ENCODE measurements at places on chromosomes 5 and 9.

DNA sequence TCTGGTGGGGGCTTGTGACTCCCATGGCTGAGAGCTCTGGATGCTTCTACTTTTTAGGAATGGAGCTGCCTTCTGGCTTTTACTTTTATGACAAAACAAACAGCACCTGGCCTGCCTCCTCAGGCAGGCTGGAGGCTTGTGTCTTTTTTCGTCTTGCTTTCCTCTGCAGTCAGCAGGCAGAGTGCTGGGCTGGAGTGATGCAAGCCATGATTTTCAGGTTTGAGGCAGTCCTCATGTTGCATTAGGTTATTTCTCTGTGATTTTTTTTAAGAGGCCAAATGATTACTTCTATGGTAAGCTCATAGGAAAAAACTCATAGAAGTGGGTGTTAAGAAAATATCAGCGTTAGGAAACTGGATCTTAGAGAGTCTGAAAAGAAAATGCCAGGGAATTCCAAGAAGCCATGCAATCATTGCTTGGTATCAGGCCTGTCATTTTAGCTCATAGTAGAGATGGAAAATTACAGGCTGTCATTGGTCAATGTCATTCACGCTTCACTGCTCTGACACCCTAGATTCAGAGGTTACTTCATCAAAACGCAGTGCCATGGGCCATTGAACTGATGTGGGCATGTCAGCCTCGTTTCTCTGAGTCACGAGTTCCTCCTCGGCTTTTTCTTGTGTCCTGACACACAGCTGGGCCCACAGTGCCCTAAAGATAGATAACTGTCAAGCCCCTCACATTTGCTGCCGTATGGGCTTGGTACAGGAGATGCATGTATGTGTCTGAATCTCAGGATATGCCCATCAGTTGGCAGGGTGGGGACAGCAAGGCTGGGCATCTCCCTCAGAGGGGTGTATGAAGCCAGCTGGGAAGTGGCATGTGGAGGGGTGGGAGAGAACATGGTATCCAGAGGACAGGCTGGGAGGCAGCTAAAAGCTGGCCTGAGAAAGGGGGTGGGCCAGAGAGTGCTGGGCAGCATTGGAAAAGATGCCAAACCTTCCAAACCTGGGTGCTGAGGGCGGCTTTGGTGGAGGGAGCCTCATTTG lies 151.8 kb downstream of the HSPA4 start:
- DNase-seq = no peak

DNA sequence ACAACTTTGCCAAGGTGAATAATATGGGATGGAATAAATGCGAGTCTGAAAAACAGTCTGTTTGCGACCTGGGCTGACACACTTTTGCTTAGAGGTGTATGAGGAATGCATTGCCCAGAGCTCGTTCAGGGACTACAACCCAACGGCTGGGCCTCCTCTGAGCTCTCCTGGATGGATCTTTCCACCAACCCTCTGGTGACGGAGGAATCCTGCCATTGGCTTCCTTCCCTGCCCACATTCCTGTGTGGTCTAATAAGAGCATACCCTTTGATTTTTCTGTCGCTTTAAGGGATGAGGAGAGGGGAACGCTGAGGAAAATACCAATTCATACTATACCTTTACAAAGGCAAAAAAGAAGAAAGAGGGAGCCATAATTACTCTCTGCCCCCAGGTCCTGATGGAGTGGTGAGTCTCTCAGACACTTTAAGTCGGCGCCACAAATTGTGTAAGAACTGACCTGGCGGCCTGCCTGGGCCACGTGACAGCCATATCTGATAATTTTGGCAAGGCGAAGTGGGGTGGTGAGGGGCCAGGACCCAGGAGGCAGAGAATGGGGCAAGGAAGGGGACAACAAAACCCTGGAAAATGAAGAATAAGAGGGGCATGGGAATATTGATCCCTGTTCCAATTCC lies 265.2 kb upstream of the MSX2 start:
- DNase-seq = no peak

- DNase-seq = no peak
These were observed 26.1 kb downstream of the PWWP2A start for GRCh38 chr5:160092960-160093707.

DNA sequence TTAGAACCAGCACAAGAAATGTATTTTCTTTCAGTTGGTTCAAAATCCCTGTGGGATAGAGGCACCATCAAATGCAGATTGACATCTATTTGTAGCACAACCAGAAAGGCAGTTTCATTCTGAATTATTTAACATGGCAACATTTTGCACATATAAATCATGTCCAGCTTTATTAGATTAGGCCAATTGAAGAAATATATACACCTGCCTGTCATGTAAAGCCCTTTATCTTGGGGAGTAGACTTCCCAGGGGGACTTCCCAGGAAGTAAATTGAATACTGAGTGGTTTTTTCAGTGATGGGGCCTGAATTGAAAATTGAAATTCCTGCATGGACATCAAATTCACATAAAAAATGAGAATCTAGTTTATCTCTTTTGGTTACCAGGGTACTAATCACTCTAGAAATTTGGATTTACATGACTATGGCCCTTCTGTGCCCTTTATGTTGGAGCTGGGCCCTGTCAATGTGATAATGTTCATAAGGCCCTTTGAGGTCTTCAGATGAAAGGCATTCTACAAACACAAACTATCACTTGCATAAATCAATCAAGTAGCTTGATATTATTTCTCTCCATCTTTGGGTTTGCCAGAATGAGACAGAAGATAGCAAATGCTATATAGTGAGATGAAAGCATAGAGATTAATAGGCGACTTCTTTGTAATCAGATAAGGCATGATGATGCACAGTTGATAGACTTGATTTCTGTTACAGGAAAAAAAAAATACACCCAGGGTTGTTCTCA lies 26.2 kb upstream of the ZNF608 start:
- no peak for DNase-seq

DNA sequence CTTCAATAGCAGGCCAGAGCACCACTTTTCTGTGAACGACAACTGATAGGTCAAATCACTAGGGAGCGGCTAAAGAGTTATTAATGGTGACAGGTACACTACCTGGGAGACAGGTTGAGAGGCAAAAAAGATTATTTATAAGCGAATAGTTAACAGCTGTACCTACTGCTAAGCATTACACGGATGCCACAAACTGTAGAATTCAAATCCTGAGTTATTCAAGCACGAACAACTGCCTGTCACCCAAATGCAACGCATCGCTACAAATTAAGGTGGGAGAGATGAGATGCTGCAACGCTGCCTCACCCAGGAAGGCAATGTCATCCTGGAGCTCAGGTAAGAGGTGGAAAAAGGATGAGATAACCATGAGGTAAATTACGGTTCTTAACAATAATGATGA lies 342.9 kb downstream of the BNC2 start:
- DNase-seq = no peak

- no peak for DNase-seq
These were observed 37.5 kb upstream of the PPP1R26 start for GRCh38 chr9:135442075-135442474.

- DNase-seq = no peak
These were observed 52.5 kb downstream of the NACC2 start for GRCh38 chr9:136042541-136042940.

- DNase-seq = no peak
These were observed 243.3 kb downstream of the SEC61B start for GRCh38 chr9:99465231-99465907.

- DNase-seq = no peak
These were observed 237.9 kb downstream of the NSG2 start for GRCh38 chr5:174283211-174284005.

GRCh38 chr5:98813755-98814154 lies 40.3 kb downstream of the RGMB start:
- no peak for DNase-seq

DNA sequence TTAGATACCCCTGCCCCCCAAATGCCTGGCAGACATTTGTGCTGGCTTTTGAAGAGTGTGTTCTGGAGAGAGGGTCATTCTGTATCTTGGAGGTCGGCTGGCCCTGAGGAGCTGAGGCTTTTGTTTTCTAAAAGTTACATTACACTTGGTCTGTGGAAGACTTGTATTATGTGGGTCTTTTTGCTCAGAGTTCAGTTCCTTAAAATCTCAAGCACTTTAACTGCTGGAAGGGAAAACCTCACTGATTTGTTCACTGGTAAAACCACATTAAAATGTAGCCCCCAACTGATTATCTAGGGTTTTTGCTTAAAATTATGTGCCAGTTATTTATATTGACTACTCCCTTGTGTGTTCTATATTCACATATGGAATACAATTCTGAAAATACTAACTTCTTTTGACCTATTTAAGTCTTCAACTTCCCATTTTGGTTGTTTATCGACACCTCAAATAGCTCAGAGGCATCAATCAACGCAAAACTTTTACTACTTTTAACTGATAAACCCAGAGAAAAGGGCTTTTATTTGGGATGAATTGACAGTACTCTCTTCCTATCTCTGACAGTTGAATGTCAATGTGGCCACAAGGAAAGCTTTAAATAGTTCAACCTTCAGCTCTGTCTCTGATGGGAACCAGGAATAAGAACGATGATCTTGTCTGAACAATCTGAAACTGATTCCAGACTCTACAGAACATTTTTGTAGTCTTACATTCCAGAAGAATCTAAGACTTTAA lies 54.0 kb upstream of the MAP3K1 start:
- no peak for DNase-seq

DNA sequence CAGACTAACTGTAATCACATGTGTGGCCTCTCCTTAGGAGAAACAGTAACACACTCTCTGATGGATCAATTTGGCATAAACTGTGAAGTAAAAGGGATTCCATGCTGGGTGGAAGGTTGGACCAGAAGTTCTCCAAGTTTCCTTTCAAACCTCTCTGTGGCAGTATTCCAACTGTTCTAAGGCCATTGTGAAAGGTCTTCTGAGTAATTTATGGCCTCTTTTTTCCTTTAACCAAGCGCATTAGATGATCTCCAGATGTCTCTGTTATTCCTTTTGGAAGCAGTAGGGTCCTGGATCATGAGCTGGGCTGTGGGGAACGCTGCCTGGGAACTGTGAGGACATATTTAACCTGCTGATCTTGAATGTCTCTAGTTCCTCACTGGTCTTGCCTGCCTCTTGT lies 80.6 kb upstream of the IL6ST start:
- no peak for DNase-seq

DNA sequence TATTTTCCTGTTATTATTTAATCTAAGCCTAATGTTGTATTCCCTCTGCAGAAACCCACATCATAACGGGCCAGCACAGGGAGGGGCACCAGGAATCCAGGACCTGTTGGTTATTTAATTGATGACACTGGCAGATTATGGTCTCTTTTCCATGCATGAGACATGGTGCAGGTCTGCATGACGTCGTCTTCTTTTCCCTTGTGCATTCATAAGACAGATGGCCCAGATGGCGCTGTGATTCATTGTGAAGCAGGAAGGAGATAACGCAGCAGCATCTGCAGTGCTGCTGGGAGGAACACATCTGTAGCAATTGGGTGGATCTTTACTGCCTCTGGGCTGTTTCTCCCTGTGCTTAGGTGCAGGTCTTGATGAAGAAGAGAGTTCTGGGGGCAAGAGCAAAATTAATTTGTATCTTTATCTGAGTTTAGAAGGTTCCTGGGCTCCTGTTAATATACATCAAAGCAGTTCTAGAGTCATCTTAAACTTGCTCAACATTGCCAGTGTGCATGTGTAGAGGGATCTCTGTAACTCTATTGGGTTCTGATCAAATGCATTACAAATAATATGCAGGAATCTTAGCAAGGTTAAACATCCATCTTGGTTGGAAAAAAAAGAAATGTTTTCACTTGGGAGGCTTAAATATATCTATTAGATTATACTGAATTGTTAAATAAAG lies 176.1 kb downstream of the PCSK1 start:
- DNase-seq = no peak

GRCh38 chr9:73009649-73010288 lies 56.9 kb upstream of the ALDH1A1 start:
- no peak for DNase-seq

DNA sequence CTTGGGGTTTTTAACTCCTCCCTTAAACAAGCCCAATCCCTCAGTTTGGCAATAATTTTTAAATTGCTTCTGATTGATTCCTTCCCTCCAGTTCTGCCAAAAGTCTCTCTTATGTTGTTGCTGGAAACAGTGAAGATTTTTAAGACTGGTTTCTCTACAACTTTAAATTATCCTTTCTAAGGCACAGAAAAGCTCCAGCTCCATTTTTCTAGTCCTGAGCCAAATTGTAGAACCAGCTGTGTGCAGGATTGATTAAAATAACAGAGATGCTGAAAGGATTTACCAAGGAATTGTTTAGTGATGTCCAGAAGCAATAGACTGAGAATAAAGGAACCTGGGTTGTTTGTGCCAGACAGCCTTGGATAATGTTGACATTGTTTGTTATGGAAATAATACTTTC lies 111.3 kb downstream of the NUDT12 start:
- no peak for DNase-seq

GRCh38 chr9:30172206-30172605 lies 2212.2 kb upstream of the ACO1 start:
- DNase-seq = no peak

DNA sequence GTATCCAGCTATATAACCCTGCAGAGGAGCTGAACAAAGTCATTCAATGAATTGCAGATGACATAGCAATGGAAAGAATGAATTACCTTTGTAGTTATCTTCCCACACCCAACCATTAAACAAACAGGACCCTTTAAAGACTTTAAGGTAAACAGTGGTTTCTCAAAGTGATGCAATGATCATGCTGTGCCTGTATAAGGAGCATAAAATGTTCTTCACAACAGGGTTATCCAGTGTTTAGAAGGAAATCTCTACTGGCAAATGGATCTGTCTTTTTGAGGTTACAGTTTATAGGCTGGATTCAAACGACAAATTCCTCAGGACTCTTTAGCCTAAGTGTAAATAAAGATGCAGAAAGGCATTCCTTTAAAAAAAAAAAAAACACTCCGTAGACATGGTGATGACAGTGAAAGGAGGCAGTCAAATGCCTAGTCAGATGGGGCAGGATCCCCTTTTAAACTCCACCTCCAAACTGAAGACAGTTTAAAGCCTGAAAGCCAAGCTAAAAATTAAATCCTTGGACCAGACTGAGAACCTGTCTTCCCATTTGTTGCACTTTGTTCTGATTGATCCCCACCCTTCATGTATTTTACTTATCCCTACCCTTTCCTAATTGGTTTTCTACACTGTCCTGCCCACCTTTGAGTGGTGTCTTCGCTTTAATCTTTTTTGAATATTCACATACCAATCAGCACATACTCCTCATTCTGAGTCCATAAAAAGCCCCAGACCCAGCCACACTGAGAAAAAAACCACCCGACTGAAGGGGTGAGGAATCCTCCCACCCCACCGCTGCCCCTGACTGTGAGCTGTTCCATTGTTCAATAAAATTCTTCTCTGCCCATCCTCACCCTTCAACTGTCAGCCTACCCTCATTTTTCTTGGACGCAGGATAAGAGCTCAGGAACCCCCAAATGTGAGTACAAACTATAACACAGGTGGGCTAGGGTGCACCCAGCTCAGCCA lies 761.3 kb upstream of the DMAC1 start:
- DNase-seq = no peak

DNA sequence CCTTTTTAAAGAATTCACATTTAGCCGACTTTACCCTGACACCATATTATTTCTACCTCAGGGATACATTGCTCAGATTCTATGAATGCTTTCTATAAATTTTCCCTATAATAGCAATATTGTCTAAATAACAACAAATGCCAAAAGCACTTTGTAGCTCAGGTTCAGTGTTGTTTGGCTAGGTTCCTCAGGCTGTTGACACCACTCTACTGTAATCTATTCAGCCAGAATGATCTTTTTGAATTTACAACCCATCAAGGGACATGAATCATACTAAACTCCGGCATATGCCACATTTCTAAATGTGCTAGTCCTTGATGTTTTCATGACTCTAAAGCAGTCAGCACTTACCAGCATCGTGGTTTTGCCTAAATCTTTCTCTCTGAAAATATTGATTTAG lies 641.5 kb upstream of the CDH10 start:
- no peak for DNase-seq
